ENCODE measurements at places on chromosomes 1 and 21.

GRCh38 chr1:17369466-17369865 lies 2.5 kb upstream of the PADI6 start:
- DNase-seq = no peak

DNA sequence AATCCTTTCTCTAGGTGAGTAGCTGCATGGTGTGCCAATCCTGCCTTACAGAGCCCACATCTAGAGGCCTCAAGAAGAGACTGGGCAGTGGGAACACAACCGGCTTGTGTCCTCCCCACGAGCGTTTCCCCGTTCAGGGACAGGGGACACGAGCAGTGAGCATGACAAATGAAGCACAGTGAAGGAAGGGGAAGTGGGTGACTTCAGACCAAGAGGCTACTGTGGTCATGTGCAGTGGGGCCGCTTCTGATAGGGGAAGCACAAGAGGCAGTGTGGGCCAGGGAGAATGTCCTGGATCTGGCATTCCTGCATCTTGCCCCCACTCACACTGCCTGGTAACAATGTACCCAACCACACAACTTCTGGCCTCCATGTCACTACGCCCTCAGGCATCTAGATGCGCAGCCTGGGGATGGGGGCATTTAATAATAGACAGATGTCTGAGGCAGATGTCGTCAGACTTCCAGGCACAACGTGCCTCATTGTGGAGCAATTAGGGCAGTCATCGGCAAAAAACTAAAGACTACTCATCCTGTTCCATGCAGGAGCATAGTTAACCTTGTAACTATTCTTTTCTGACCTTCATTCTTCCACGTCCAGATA lies 155.6 kb upstream of the NBPF11 start:
- DNase-seq = peak; percentile 57

DNA sequence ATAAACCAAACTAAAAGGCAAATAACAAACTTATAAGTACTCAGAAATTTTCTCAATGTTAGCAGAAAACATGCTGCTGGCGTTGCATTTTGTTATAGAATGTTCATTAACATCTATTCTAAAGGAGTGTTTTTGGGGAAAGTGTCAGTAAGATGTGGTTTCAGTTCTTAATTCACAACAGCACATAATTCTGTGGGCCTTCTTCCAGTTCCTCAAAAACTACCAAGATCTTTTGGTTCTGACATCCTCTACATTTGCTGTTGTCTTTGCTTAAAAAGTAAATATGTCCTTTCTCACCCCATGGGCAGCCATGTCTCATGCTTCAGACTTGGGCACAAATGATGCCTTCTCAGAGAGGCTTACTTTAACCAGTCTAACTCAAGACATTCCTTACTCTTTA lies 152.5 kb downstream of the CDC7 start:
- no peak for DNase-seq

GRCh38 chr1:66576645-66577044 lies 42.7 kb downstream of the SGIP1 start:
- peak; percentile 50 for DNase-seq

- DNase-seq = no peak
These were observed 39.7 kb downstream of the RNASEL start for GRCh38 chr1:182549346-182549745.

DNA sequence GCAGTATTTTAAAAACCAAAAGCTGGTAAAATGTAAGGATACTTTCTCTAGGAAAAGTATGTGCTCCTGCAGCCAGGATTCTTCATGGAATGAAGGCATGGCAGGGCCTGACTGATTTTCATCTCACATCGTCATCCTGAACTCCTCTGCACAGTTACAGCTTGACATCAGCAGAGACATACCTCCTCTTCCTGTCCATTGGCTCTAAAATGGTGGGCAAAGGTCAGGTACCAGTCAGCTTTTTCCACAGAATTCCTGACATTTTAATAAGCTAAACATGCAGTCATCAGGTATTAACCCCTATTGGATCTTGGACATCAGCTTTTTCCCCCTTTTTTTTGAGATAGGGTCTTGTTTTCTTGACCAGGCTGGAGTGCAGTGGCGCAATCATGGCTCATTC lies 5.8 kb downstream of the PCNT start:
- DNase-seq = no peak

- peak; percentile 30 for DNase-seq
These were observed 515.6 kb downstream of the NEGR1 start for GRCh38 chr1:71766748-71767147.

- no peak for DNase-seq
These were observed 126.4 kb downstream of the HMGB4 start for GRCh38 chr1:33990281-33990680.

- peak; percentile 49 for DNase-seq
These were observed 19.7 kb upstream of the KCNC4 start for GRCh38 chr1:110190282-110190929.

GRCh38 chr1:191905781-191906180 lies 252.5 kb upstream of the RGS18 start:
- DNase-seq = no peak

- no peak for DNase-seq
These were observed 14.6 kb downstream of the MEF2D start for GRCh38 chr1:156485984-156486383.

- DNase-seq = no peak
These were observed 4.1 kb downstream of the PLEKHN1 start for GRCh38 chr1:970242-970972.

GRCh38 chr1:27331922-27332321 lies 9.9 kb upstream of the SYTL1 start:
- no peak for DNase-seq

- no peak for DNase-seq
These were observed 5.2 kb downstream of the DIO1 start for GRCh38 chr1:53899206-53899628.

- peak; percentile 53 for DNase-seq
These were observed 2.1 kb downstream of the DYRK1A start for GRCh38 chr21:37368541-37369279.

- no peak for DNase-seq
These were observed 11.9 kb upstream of the MRPL55 start for GRCh38 chr1:228120857-228121489.

DNA sequence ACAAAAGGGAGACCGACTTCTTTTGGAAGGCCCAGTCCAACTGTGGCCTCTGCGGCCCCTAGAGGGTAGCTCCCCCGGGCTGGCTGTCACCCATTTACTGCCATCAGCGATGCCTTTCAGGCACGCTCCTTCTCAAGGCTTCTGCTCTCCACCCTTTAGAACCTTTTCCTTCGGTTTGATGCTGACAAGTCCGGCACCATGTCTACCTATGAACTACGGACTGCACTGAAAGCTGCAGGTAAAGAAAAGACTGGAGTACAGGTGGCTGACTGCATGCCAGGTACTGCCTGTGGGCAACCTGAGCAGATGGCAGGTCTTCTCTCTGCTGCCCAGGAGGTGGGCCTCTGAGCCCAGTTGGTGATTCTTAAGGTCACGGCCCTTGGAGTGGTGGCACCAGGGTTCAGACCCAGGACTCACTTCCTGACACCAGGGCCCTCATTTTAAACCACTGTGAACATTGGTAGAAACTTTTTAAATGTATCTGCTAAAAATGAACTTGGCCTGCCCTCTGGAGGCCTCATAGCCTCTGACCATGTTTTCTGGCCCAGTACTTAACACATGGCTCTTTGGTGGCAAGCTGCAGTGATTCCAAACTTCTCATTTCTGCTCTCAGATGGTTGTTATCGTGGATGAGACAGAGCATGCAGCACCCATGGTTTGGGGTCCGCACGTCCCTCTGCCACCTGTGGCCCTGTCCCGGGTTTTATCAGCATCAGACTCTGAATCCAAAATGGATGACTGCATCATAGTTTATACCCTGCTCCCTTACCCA lies 45.7 kb downstream of the CAPN9 start:
- DNase-seq = peak; percentile 25

DNA sequence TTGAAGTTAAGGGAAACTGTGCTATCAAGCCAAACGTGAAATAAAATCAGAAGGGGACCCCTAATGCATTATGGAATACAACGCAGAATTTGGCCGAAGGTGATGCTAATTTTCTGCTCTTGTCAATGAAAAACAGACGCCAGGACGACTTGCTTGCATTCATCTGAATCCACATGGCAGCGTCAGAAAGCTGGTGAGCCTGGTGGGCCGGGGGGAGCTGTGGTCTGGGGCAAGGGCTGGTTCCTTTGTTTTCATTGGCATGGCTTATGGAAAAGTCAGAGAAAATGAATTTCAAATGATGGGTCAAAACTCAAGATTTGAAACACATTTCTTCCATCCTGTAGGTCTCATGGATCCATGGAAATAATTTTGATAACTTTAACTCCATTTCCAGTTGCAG lies 86.4 kb upstream of the RUNX1 start:
- no peak for DNase-seq

GRCh38 chr1:89999208-89999607 lies 4.3 kb downstream of the ZNF326 start:
- no peak for DNase-seq

DNA sequence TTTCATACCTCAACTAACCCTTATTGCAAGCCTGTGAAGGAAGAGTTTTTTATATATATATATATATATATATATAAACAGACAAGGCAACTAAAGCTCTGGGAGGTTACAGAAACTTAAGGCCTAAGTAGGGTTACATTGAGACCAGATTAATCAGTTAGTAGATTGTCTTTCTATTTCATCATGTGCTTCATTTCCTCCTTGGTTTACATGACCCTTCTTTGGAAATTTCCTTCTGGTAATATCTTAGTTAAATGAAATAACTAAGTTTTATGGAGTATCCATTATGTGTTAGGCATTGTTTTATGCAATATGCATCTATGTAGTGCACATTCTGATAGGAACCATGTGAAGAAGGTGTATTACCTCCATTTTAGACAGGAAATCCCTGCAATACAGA lies 112.7 kb downstream of the FGGY start:
- no peak for DNase-seq

DNA sequence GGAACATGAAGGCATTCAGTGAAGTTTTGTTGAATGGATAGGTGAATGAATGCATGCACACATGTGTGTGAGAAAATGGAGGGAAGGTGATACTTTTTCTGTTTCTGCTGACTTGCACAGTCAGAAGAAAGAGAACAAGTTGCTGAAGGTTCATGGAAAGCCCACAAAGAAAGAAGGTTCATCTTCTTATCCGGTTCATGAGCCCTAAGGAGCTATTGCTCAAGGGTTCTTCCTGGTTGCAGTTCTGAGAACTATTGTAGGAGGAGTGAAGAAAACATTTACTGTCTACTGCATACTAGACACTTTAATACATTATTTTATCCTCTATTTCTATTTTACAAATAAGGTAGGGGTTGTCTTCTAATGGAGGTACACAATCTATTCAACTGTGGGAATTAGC lies 13.4 kb upstream of the NIBAN1 start:
- DNase-seq = peak; percentile 42

DNA sequence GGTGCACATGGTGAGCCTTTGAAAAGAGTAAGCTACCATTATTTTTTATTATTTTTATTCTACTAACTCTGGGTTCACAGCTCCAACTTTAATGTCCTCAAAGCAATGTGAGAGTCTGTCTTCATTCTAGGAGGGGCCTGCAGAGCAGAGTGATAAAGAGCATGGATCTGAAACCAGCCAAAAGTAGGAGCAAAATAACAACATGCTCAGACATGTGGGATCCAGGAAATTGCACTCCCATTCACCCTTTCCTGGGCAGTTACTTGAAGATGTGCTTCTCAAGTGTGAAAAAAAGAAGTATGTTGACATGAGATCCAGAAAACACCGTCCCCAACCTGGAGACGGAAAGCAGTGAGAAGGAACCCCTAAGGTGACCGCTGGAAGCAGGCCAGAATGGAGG lies 8.7 kb upstream of the LIN28A start:
- DNase-seq = no peak

Data from hematopoietic multipotent progenitor cell treated with erythropoietin and hydrocortisone succinate and interleukin-3 and kit ligand, for 4 days (in vitro differentiated cells).